ENCODE measurements at places on chromosomes 7 and 10.

GRCh38 chr7:91692800-91693199 lies 187.7 kb downstream of the MTERF1 start:
- no peak for DNase-seq

DNA sequence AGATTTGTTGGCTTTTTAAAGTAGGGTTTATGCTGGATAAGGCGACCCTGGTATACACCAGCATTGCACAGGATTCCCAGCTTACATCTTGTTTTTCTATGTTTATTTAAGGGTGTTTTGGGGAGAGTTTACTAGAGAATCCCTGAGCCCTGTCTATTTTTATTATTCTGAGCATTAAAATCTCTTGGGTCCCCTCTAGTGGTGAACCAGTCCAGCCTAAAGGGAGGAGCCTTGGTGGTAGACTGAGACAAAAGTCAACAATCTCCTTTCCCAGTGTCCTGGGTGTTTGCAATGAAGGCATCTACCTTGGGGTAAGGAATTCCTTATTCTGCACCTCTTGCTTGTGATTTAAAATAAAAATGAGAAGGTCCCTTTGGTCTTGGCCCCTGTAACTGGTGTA lies 38.2 kb downstream of the ANTXRL start:
- DNase-seq, result no peak

- no peak for DNase-seq
Observed at GRCh38 chr7:70410134-70410750, 721.7 kb upstream of the GALNT17 start.

DNA sequence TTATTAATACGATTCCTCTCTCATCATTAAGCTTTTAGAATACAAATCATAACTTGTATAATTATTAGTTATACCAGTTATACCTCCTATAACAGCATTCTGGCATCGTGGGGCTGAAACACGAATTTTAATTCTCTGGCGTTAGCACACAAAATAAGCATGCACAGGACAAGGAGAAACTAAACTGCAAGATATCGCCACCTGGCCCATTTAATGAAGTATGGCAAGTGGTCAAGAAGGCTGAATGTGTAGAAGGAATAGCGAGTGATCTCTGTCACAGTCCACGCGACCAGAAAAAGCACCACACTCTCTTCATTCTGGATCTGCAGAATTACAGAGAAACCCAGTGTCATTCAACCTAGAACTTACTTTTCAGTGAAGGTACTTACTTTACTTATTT lies 18.1 kb downstream of the HACD1 start:
- DNase-seq, result no peak

DNA sequence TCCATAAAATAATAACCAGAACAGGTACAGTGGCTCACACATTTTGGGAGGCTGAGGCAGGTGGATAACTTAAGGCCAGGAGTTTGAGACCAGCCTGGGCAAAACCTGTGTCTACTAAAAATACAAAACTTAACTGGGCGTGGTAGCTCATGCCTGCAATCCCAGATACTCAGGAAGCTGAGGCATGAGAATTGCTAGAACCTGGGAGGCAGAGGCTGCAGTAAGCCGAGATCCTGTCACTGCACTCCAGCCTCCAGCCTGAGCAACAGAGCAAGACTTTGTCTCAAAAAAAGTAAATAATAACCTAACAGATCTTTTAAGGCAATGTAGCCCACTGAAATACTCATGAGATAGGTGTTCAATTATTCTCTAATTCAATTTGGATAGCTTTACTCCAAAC lies 107.1 kb upstream of the ASAH2 start:
- no peak for DNase-seq

- no peak for DNase-seq
Observed at GRCh38 chr7:101216860-101217387, 457 bp downstream of the PLOD3 start.

DNA sequence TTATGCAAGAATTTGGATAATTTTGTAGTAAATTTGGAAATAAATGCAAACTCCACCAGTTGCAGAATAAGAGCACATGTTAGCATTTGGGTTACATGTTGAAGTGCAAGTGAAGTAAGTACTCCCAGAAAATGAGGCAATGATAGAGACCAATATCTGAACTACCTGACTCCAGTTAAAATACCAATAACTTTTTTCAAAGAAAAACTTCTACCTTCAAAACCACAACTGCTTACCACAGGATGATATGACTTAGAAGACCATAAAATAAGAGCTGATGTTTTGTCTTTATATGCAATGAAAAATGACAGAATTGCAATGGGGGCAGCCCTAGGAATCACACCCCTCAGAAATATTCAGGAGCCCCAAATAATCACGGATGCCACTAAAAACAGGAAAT lies 561.6 kb upstream of the TEX47 start:
- no peak for DNase-seq

- no peak for DNase-seq
Observed at GRCh38 chr10:78548369-78548768, 514.7 kb downstream of the RPS24 start.

DNA sequence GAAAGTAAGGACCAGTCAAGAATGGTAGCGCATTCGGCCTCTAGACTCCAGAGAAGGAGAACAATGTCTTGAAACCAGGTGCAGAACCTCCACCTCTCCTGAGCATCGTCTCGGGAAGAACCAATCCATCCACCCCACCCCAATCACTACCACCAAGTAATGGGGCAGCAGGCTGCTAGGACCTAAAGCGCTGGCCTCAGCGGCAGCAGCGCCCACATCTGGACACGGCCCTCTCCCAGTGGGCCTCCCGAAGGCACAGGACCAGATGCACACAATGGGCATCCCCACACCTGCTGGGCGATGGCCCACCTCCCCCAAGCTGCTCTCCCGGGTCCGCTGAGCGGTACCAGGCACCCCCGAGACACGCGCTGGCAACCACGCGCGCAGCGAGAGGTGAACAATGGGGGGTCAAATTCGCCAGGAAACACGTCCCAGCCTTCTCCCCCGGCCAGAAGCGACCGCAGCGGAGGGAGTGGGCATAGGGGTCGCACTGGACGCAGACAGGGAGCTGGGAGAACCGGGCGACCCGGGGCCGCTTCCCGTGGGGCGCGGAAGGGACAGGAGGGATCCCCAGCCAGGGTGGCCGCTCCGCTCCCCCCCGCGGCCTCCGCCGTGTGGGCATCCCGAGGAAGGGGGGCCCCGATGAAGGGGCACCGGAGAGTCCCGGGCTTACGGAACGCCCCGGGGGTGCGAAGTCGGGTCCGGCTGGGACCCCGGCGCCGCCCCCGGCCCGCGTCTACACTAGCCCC lies 506 bp downstream of the CTTNBP2 start:
- DNase-seq, result no peak

- no peak for DNase-seq
Observed at GRCh38 chr7:13153266-13153665, 465.8 kb downstream of the ARL4A start.

DNA sequence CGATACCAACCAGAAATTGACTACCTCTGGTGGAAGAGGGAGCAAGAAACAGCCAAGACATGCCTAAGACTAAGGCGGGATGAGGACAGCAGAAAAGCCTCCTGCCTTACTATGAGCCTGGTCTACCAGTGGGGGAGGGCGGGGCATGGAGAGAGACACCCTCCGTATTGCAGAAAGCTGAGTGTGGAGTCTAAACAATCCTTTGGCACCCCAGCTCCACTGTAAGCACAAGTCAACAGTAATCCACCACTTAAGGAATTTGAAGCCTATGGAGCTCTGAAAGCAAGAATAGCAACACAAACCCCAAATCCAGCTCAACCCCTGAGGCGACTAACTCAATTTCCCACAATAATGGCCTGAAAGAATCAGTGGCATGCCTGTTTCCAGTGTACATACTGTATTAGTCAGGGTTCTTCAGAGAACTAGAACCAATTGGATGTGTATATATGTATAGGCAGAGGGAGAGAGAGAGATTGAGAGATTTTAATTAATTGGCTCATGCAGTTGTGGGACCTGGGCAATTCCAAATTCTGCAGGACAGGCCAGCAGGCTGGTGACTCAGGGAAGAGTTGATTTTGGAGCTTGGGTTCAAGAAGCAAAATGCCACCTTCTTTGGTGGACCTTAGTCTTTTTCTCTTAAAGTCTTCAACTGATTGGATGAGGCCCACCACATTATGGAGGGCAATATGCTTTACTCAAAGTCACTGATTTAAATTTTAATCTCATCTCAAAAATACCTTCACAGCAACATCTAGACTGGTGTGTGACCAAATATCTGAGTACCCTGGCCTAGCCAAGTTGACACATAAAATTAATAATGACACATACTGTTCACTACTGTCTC lies 13.5 kb downstream of the PPIF start:
- DNase-seq, result no peak

DNA sequence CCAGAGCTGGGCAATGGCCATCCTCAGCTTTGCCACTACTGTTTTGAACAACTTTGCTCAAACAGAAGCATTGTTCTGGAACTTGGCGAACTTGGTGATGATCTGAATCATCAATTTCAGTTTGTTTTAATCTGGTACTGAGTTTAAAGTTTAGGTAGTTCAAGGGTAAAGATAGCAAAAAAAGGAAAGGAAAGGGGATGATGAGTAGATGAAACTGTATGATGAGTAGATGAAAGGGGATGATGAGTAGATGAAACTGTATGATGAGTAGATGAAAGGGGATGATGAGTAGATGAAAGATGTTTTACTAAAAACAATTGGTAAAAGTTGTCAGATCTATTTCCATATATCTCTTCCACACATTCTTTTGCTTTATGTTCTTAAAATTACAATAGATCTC lies 737.0 kb downstream of the LRMDA start:
- no peak for DNase-seq

- DNase-seq, result no peak
Observed at GRCh38 chr10:118497227-118497626, 98.2 kb downstream of the PRLHR start.

- DNase-seq, result no peak
Observed at GRCh38 chr7:134845461-134845860, 66.0 kb downstream of the CALD1 start.

DNA sequence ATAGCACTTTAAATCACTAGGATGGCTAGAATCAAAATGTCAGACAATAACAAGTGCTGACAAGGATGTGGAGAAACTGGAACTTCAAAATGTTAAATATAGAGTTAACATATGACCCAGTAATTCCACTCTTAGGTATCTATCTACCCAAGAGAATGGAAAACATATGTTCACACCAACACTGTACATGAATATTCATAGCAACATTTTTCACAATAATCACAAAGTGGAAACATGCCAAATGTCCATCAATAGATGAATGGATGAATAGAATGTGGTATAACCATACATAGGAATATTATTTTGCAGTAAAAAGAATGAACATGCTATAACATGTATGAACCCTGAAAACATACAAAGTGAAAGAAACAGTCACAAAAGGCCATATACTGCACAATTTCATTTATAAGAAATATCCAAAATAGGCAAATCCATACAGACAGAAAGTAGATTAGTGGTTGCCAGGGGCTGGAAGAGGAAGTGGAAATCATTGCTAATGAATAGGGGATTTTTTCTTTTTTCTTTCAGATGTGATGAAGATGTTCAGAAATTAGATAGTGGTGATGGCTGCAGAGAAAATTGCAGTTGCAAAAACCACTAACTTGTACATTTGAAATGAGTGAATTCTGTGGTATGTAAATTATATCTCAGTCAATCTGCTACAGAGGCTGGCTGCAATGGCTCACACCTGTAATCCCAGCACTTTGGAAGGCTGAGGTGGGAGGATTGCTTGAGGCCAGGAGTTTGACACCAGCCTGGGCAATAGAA lies 93.0 kb downstream of the CPVL start:
- no peak for DNase-seq

DNA sequence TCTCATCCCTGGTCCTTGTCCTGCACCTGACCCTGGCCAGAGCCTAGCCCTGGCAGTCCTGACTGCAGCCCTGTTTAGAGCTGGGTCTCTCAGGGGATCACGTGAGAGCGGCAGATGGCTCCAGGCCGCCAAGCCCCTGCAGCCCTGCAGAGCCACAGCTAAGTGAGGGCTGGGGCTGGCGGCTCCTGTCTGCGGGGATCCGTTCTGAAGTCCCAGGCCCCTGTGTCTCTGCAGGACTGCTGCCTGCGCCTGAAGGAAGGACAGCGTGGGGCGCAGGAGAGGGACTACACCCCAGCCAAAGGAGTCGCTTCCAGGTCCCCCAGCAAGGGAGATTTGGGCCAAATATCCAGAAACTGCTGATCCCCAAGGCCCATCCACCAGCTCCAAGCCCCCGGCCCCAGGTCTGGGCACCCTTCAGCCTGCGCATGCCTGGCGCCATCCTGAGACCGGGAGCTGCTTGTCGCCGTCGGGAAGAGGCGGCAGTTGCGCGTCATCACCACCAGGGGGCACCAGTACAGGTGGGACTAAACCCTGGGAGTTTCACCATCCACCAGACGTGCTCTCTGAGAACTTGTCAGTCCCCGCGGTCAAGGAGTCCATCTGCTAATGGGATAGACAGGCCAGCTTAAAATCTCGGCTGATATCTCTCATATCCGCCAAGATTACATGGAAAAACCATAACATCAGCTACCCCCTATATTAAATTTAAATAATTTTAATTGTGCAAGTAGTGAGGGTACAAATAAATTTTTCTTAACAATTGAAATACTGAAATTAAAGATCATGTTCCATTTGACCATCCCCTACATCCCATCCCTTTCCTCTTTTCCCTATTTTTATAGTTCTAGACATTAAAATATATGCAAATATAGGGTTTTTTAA lies 25.1 kb upstream of the GHRHR start:
- DNase-seq, result no peak

- no peak for DNase-seq
Observed at GRCh38 chr10:79084012-79084971, 15.5 kb downstream of the ZMIZ1 start.

- DNase-seq, result no peak
Observed at GRCh38 chr7:99767662-99768061, 16.3 kb downstream of the CYP3A4 start.

- DNase-seq, result no peak
Observed at GRCh38 chr7:69246758-69247157, 351.5 kb upstream of the AUTS2 start.

DNA sequence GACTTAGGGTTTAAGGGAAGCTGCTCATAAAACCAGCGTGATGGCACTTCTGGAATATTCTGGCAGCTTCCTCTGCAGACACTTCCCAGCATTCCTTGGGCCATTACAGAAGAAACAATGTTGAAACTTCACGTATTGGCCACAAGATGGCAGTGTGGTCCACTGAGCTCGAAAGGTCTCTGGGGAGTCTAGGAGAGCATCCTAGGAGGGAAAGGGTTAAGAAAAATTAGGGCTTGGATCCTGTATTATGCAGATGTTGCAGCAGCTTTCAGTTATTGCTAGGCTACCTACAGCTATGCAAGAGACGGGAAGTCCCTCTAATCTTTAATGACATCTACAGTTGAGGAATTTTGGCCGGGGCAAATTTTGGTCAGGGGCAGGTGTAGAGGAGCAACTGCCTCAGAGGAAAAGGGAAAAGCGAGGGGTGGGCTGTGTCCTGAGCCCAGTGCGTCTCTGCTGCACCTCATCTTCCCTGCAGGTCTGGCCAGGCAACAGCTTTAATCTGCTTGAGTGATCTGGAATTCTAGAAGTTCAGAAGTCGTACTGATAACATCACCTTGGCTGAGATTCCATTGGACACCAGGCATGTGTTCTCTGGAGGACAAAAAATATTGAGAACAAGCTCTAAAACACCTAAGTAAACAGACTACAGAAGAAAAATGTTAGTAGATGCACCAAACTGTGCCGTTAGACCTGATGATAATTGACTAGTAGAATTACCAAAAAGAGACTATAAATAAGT lies 220.8 kb upstream of the PRSS58 start:
- no peak for DNase-seq
